Adipocyte (in vitro differentiated cells): ENCODE measurements at places on chromosomes 5 and 9.

DNA sequence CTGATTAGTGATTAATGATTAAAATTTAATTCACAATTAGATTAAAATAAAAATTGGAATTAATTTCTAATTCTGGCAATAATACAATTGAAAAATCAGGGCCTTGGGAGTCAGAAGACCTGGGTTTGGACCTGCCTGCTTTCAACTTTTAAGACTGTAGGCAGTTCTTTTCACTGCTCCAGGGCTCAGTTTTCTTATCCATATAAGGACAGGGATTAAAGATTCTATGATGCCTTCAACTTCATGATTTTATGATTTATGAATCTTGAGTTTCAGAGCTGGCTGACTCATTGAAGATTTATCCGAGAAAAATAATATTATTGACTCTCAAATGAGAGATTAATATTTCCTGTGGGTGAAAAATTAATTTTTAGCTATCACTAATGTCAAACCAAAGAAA is 208.6 kb upstream of the ANKH start:
- no peak for DNase-seq

- DNase-seq, result peak; percentile 13
Observed at GRCh38 chr9:125878164-125878631, 131.0 kb downstream of the PBX3 start.

GRCh38 chr9:71910650-71911060 is 338 bp downstream of the ABHD17B start:
- peak; percentile 76 for DNase-seq

DNA sequence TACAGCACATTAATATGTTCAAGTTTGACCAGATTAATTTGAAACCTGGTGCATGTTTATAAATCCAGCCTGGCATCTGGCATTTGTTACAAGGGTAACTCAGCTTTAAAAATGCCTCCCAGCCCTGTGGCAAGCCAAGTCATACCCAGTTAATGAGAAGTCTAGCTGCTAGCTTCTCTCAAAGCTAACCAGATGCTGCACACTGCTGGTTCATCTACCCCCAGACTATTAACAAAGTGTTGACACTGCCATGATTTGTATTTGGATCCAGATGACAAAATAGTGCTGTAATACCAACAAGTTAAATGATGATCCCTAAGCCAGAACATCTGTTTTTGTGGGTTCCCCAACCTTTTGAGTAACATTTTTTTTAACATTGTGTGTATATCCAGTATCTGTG is 573.7 kb upstream of the DAB2 start:
- DNase-seq, result peak; percentile 47

DNA sequence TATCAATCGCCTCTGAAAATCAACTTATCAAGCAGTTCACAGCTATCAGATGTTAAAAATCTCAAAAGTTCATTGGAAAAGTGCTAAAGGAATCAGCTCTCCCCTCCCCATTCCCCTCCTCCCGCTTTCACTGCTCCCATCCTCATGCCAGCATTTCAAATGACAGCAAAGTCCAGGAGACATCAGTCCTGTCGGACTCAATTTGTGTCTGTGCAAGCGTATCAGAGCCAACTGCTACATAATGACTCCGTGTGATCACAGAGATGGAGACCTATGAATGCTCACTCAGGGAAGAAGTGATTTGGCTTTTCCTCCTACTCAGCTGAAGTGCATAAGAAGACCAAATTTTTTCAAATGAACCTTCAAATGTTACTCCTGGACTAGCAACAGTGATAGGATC is 937.2 kb upstream of the DMAC1 start:
- DNase-seq, result no peak

GRCh38 chr9:4936823-4937222 is 48.2 kb upstream of the JAK2 start:
- no peak for DNase-seq

DNA sequence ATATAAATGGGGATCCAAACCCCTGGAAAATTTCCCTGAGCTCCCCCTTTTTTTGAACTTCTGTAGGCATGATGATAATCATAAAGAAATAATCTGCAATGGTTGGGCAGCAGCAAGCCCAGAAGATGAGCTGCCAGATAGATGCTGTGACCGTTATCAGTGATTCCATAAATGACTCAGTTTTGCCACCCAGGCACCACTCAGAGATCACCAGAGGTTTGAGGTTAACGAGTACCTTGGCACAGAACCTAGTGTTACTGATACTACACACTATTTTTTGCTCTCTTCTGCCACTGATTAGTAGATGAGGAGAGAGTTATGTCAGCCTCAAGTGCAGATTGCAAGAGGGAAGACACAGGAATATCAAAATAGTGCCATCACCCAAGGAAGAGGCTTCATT is 199.3 kb upstream of the PTGER4 start:
- no peak for DNase-seq

GRCh38 chr5:118990582-118990981 is 2.2 kb upstream of the DTWD2 start:
- no peak for DNase-seq

GRCh38 chr5:76831110-76831452 is 12.3 kb downstream of the F2RL1 start:
- peak; percentile 46 for DNase-seq

- no peak for DNase-seq
Observed at GRCh38 chr5:66362046-66362445, 217.9 kb downstream of the SREK1 start.

GRCh38 chr9:96057155-96057554 is 181.7 kb downstream of the ERCC6L2 start:
- DNase-seq, result no peak

DNA sequence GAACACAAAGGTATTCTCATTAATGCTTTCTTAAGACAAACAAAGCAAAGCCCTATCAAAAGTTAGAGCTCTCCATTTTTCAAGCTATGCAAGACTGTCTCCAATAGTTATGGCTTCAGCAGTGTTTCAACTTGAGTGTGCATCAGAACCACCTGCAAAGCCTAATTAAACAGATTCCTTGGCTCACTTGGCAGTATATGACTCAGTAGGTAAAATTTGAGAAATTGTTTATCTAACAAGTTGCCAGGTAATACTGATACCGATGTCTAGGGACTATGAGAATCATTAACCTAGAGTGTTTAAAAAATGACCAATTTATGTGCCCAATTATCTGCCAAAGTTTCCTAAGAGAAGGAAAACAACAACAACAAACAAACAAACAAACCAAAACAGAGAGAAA is 60.3 kb upstream of the PARP8 start:
- DNase-seq, result no peak

GRCh38 chr5:126351153-126351552 is 72.1 kb upstream of the GRAMD2B start:
- DNase-seq, result peak; percentile 54

DNA sequence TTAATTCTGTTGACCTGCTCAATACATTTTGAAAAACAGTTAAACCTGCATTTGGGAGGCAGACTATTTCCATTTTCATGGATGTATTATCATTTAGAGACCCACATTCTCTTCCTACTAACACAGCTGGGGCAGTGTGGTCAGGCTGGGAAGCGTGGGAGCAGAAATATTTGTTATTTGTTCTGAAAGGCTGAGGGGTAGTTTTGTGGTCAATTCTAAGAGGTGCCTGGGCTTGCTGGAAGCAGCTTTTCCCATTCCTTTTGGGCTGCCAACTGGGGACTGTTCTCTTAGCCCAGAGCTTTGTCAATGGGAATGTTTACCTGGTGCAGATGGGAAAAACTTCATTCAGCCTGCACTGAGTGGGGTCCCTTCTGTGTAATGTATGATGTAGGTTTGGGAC is 171.4 kb upstream of the DAP start:
- no peak for DNase-seq

GRCh38 chr5:72372923-72373322 is 52.8 kb downstream of the PTCD2 start:
- no peak for DNase-seq
